ENCODE measurements at places on chromosomes 3 and 15.
A peak's percentile ranks its signal among the peaks of the same experiment; 100 is the strongest.

GRCh38 chr15:57388464-57388863 is 12.2 kb downstream of the CGNL1 start:
- DNase-seq: no peak

GRCh38 chr3:73056014-73056844 is 5.2 kb upstream of the EBLN2 start:
- peak; percentile 0 for DNase-seq

DNA sequence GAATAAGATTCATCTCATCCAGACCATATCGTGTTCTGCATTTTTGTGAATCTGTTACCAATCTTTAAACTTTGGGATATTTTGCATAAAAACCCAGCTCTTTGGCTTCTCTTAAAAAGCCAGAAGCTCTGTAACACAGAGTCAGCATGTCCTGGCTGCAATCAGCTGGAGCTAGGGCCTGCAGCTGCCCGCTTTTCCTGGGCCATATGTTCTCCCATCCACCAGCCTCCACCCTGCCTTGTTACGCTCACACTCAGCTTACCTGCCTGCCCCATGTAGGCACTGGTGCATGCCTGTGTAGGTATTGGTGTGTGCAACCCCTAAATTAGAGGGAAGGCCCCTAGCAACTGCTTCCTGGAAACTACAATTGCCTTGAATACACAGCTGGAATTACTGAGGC is 48.2 kb downstream of the CRYGS start:
- DNase-seq: no peak

GRCh38 chr15:65096481-65097385 is 18.3 kb downstream of the UBAP1L start:
- DNase-seq: no peak

DNA sequence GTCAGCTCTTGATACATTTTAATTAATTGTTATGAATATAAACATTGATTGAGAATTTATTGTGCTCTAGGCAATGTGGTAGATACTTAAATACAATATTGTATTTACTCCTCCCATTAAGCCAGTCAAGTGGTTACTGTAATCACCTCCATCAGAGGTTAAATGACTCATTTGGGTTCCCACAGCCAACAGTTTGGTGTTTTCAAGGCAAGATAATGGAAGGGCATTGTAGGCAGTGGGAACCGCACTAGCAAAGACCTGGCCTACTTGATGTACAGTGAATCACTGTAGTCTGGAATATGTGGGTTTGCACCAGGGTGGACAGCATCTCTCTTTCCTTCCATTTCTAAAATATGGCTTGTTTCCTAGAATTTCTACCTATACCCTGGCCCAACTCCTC is 127.4 kb downstream of the EDEM1 start:
- no peak for DNase-seq

DNA sequence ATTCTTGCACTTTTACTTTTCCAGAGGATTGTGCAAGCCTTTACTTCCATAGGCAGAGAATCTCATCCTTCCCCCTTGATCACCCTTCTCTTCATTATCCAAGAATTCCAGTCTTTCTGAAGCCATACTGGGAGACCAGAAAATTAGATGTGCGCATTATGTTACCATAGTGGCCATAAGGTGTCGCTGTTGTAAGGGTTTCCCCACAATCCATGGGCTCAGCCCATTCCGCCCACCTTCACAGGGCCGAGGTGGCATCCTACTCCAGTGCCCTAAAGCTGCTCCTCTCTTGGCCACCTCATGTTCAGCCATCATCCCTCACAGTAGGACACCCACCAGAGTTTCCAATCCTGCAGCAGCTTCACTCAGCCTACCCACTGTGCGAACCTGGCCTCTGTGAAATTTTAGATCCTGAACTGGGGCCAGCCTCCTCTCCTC is 35.0 kb downstream of the CTSH start:
- peak; percentile 22 for DNase-seq

GRCh38 chr15:50636146-50636545 is 50.5 kb downstream of the TRPM7 start:
- no peak for DNase-seq

DNA sequence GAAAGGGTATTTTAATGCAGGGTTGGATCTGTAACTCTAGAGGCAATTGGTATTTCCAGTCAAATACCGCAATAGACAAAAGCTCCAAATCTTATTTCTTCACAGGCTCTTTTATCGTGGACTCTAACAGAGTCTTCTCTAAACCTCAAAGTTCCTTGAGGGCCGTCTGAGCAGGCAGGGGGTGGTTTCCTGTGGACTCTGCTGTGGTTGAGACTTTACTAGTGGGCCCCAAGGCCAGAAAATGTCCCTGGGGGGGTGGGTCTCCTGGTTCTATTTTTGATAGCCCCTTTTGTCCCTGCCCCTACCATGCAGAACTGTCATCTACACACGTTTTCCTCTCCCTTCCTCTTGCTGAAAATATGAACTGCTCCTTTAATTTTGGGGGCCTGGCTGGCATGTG is 80.1 kb downstream of the ASB7 start:
- DNase-seq: no peak

DNA sequence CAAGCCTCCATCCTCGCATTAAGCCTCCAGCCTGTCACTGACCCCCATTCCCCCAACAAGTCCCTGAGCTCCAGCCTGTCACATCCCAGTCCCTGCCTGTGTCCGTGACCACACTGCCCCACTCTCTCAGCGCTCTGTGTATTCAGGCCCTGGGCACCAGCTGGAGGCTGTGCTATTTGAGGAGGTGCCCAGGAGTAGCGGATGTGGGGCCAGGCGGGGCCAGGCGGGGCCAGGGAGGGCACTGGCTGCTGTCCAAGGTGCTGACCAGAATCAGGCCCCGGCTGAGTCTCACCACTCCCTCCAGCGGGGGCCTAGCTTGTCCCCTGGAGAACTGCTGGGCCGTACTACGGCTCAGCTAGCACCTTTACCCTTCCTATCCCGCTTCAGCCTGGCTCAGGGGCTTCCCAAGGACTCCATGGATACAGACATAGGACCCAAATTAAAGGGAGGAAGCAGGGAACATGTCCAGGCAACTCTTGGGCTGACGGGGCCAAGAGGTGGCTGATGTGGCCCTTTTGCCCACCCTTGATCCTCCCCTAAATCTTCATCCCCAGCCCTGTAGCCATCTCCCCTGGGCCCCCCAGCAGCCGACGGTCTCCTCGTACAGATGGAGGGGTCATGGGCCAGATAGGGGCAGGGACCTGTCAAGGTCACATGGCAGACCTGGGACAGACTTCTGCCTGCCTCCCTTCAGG is 1.1 kb downstream of the HHATL start:
- no peak for DNase-seq

DNA sequence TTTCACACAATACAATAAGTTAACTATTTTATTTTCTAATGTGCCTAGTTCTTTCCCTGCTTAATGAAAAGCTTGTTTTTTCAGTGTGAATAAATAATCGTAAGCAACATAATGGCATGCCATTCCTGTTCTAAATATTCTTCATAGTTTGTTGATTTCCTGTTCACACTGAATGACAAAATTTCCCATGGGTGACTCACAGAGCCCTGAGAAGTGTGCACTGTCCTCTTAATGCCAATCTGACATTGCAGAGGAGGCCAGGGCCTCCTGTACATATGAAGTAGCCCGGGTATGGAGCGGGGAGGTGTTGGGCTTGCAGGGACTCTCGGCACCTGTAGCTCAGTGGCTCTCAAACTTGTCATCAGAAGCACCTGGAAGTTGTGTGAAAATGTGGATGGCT is 24.3 kb downstream of the CCR3 start:
- no peak for DNase-seq

GRCh38 chr3:150739877-150740645 is 22.9 kb downstream of the SIAH2 start:
- DNase-seq: no peak

All from COR-L47 (cell line).